ENCODE measurements at places on chromosomes 13 and 19. TPM values are rescaled to one million over a fixed set of nuclear protein-coding genes. Genes with fewer than 3 reads are reported as not detected.

Gene KLK12
- total RNA-seq = not detected

DNA sequence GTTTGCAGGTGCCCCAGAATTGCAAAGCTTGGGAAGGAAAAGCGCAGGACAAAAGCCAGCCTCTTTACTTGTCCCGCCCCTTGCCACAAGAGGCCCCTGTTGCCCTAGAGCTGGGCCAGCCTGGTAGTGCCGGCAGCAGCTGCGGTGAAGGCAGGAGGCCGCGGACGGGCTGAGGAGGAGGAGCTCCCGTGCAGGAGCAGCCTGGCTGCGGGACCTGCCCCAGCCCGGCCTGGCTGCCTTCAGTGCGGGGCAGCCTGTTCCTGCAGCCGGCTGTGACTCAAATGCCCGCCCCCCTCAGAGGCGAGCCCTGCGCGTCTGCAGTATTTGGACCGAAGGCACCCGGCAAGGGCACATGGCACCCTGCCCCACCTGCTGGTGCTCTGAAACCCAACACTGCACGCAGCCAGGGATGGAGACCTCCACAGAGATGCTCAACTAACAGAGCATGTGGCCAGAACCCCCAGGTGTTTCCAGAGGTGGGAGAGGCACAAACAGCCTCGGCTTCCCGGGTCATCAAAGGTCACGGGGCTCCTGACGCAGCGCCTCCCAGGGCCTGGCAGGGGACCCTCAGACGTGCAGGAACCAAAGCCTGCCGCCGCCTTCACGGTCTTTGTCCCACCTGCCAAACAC is 29.7 kb downstream of the NAXD start:
- peak; percentile 47 for DNase-seq

GRCh38 chr13:58160980-58161379 is 529.4 kb downstream of the PCDH17 start:
- DNase-seq = no peak

Gene GJB6
- 4.7 TPM for total RNA-seq

- no peak for DNase-seq
Observed at GRCh38 chr13:74767050-74767449, 632.8 kb upstream of the KLF12 start.

Gene C2CD4C
- total RNA-seq = not detected

DNA sequence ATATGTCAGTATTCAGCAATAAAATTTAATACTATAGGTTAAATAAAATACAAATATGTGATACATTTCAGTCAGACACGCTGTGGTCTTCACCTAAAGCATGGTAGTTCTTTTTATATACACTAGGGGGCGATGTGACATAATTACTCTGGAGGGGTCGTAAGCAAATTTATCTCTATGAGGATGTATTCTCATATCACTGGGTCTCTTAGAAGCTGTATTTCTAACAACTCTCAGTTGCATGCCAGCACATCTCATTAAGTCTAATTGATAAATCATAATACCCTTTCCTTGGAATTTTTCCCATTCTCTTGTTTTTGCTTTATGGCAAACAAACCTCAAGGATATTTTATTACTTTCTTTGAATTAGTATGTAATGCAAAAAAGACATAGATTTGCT is 3.9 kb upstream of the PCDH17 start:
- DNase-seq = no peak

Gene HCN2
- 2.6 TPM for total RNA-seq

Gene SPRY2
- not detected for total RNA-seq

Gene CDX2
- total RNA-seq = not detected
